ENCODE measurements at places on chromosomes 2 and 18. TPM values are rescaled to one million over a fixed set of nuclear protein-coding genes. Genes with fewer than 3 reads are reported as not detected.

GRCh38 chr2:96760986-96761832 lies 507 bp downstream of the CNNM4 start:
- peak; percentile 59 for DNase-seq

GRCh38 chr18:26003356-26003755 lies 87.1 kb downstream of the SS18 start:
- no peak for DNase-seq

- DNase-seq: no peak
These were observed 89.5 kb downstream of the GORASP2 start for GRCh38 chr2:171018522-171018921.

- no peak for DNase-seq
These were observed 40.0 kb downstream of the RNU4ATAC start for GRCh38 chr2:121570667-121571055.

- no peak for DNase-seq
These were observed 414.6 kb upstream of the TRIB2 start for GRCh38 chr2:12302140-12302539.

DNA sequence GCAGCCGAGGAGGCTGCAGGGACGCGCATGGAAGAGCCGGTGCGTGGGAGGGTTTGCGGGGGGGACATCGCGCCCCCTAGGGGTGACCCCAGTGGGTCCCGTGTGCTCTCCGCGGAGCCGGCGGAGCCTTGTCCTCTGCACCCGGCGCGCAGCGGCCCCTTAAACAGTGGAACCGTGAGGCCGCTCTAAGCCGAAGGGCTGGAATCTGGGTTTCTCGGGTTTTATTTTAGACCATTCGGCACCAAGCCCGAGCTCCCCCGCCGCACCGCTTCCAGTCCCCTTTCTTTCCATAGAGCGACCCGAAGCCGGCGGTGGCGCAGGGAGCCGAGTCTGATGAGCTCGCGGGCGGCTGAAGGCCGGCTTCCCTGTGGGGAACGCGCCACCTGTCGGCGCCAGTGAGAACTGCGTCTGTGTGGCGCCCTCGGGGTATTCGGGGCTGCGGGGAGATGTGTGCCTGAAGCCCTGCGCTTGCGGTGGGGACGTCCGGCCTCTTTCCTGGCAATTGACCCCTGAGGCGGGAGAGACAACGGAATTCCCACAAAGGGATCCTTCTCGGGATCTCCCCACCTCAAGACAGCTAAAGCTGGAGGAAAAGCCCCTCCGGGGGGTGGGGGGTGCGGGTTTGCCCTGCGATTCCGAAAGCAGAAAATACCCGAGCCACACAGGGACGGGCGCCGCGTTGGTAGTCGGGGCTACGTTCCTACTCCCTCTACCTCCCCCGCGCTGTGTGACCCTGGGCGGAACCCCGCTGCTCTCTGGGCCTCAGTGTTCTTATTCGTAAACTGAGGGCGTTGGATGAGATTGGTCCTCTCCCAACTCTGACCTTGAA lies 8.2 kb upstream of the EN1 start:
- peak; percentile 90 for DNase-seq

GRCh38 chr2:219120082-219120481 lies 40.5 kb downstream of the NHEJ1 start:
- DNase-seq: no peak

GRCh38 chr2:48912110-48912509 lies 156.6 kb upstream of the LHCGR start:
- DNase-seq: no peak

GRCh38 chr2:177902395-177903163 lies 170.0 kb downstream of the PDE11A start:
- DNase-seq: no peak

DNA sequence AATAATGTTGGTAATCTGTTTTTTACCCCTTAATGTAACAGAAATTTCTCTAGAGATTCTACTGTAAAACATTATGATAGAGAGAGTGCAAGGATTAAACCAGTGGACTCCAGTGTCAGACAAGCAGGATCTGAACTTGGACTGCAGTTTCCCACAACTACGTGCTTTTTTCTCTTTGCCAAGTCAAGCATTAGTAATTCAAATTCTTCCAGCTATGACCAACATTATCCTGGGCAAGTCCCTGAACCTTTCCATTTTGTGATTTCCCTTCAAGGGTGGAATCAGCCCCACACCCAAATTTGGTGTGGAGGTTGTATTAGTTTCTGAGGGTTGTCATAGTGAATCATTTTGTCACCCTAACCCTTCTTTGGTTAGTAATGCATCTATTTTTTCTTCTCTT lies 482.0 kb downstream of the ZNF516 start:
- no peak for DNase-seq

- no peak for DNase-seq
These were observed 3.1 kb upstream of the KYNU start for GRCh38 chr2:142874293-142874814.

DNA sequence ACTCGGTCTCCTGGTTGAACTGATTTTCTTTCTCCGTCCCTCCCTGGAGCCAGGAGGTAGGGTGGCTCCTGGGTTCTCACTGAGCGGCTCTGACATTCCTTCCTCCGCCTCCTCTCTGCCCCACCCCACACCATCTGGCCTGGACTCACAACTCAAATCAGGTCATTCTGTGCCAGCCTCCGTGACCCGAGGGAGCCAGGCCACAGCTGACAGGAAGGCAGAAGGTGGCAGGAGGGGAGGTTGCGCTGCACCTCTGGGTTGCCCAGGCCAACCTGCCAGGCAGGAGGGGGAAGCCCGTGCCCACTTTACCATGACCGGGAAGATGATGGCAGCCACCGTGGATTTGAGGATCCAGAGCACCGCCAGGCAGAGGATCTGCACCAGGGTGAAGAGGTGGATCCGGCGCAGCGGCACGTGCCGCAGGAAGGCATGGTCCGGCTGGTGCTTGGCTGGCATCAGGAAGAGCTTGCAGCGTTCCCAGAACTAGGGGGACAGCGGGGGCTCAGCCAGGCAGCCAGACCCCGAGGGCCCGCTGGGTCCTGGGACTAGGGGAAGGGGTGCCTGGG lies 28.3 kb downstream of the MTHFD2 start:
- peak; percentile 72 for DNase-seq

GRCh38 chr2:192208848-192209247 lies 14.1 kb upstream of the TMEFF2 start:
- DNase-seq: no peak

DNA sequence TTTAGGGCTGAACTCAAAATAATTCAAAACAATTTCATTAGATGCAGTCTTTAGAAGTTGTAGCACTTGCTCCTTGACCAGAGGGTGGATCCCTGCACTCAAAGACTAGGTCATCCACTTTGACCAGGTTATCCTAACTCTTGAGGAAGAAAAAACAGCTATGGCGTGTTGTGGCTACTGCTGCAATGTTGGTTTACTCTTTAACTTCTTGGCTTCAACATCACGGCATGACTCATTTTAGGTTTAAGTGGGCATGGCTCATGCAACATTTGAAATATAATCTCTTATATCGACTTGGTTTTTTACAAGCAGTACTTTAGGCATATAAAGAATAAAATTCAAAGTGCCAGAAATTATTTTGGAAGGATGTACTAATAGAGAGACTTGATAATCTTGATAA lies 35.4 kb downstream of the ANKRD29 start:
- no peak for DNase-seq

GRCh38 chr2:194166818-194167217 lies 1490.2 kb upstream of the SLC39A10 start:
- no peak for DNase-seq

DNA sequence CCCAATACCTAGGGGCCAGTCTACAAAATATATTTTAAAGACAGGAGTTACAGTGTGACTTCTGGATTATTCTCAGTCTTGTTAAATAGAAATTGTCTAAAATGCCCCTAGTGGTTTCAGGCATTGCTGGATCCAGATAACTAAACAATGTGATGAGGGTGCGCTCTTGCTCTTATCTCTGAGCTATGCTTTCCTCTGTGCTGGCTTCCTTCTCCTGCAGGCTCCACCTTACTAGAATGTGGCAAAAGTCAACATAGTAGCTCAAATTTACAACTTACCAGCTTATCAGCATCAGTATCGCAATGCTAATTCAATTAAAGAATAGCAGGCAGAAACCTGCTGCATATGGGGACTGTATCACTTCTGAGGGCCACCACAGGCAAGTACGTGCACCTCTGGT lies 61.3 kb upstream of the RNU4ATAC start:
- DNase-seq: no peak

DNA sequence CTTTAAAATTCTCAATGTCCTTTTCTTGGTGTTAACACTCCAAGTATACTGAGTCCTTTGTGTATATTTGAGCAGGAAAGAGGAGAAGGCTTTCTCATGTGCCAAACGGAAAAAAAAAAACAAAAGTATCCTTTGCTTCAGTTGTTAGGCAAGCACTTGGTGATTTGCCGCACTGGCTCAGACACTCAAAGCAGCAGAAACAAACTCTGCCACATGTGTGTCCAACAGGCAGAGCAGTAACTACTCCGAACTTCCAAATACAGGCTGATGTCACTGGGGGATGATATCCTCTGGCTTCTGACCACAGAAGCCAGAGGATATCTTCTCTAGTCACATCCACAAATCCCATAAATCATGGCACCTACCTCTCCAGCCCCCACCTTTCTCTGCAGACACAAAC lies 108.0 kb upstream of the SALL3 start:
- peak; percentile 60 for DNase-seq

- no peak for DNase-seq
These were observed 310.4 kb upstream of the SYT4 start for GRCh38 chr18:43587538-43588153.

- DNase-seq: no peak
These were observed 148.9 kb downstream of the TCF4 start for GRCh38 chr18:55439056-55439455.

DNA sequence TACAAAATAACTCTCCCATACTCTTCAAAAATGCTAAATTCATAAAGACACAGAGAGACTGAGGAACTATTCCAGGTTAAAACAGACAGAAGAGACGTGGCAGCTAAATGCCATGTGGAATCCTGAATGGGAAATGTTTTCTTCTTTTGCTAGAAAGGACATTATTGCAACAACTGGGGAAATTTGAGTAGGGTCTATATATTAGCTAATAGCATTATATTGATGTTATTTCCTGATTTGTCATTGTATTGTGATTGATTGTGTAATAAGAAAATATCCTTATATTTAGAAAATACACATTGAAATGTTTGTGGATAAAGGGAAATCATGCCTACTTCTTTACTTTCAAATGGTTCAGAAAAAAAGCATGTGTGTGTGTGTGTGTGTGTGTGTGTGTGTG lies 23.4 kb downstream of the PSTPIP2 start:
- DNase-seq: no peak

GRCh38 chr2:121279476-121280220 lies 5.4 kb downstream of the TFCP2L1 start:
- DNase-seq: no peak

DNA sequence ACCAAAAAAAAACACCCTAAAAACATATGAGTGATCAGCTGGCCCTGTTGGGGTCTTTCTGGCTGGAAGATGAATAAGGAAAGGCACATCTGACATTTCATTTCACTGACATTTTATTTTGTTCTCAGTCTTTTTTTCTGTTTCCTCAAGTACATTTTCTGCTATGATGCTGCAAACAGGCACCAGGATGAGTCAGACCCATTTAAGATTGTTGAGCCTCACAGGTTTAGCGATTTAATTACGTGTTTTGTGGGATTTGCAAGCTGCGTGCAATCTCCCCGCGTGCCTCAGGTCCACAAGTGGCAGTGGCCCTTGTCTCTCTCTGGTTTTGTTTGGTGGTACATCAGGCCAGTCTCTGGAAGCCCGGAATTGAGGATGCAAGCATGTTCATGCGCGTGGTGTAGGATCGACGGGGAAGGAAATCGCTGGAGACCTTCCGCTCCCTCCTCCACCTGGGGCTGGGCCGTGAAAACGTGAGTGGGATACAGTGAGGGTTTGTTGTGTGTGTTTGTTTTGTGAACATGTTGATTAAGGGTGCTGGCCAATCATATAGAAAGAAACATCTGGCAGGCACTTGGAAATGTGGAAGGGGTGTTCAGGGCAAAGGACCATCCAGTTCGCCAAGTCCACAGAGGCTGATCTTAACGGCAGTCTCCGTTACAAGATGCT lies 120.2 kb upstream of the ZNF516 start:
- no peak for DNase-seq

DNA sequence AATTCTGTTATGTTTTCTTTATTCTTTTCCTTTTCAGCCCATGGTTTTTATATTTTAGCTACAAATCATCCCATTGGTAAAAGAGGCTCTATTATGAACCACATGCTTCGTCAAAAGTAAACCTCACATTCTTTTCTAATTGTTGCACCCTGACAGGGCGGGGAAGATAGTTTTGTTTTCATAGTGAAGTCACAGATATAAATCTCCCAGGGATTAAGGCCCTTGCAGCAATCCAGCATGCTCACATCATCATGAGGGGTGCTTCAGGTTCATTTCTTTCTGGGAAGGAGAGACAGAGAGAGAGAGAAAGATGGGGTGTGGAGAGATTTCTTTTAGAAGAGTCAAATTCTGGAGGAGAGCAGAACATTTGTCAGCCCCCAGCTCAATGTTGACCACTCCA lies 124.5 kb upstream of the CDC42EP3 start:
- no peak for DNase-seq

DNA sequence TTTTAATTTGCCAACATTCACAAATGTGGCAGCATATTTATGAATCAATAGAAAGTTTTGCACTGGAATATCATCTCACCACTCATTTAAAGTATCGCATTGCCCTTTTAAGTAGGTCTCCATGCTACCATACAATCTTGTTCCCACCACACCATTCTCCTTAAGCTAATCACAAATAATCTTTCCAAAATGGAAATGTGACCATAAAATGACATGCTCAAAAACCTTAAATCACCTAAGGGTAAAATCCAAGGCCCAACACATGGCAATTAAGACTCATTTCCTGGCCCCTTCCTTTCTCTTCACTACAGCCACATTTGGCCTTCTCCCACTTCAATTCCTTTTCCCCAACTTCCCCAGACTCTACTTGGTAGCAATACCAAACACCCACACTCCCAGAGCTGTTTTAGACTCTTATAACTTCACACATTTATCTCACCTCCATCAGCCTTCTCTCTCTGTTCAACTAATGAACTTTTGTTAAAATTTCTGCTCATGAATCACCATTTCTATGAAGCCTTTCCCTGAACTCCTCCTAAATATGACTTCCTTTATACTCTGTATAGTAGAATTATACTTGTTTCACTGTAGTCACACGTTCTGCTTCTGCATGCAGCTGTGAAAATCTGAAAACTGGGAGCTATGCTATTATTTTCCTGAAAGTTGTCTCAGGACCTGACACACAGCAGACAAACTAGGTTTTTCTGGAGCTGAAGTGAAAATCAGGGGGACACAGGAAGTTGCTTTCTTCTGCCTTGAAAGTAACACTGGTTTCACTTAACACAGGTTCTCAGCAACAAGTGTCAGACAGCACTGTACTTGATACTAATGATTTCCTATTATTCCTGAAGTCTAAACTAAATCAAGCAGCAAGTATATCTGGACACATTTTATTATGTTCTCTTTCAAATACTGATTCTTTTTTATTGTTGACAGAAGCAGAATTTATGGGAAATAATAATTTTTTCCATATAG lies 303.9 kb downstream of the ZEB2 start:
- no peak for DNase-seq

- no peak for DNase-seq
These were observed 65.6 kb upstream of the RFX8 start for GRCh38 chr2:101540518-101540917.

- no peak for DNase-seq
These were observed 848.5 kb downstream of the DCDC2C start for GRCh38 chr2:4551691-4552474.

GRCh38 chr2:98467082-98467536 lies 22.5 kb downstream of the INPP4A start:
- no peak for DNase-seq

ABCG5 gene
- not detected for total RNA-seq

RIT2 gene
- total RNA-seq: not detected

ABCG8 gene
- not detected for total RNA-seq

CPLX4 gene
- not detected for total RNA-seq

DQX1 gene
- total RNA-seq: not detected

C2orf72 gene
- total RNA-seq: 0.07 TPM

Measured in left ventricle myocardium superior (tissue), 1 donor.